Fibroblast of upper back skin (primary cell): ENCODE measurements at places on chromosomes 2 and 18.

DNA sequence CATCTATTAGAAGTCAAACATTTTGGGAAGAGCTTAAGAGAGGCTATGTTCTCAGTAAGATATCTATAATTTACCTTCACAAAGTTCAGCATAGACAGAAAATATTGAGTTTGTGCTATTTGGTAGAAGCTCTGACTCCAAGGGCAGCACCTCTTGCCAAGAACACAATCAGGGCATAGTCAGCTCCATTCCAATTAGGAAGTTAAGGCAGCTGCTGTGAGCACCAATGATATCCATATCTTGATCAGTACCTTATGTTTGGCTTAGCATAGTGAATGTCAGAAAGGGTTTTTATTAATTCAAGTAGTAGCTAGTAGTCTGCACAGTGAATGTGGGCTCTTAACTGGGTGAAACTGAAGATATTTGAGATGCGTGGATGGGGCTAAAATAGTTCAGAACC, 86.4 kb upstream of the SPRED2 start:
- no peak for DNase-seq

DNA sequence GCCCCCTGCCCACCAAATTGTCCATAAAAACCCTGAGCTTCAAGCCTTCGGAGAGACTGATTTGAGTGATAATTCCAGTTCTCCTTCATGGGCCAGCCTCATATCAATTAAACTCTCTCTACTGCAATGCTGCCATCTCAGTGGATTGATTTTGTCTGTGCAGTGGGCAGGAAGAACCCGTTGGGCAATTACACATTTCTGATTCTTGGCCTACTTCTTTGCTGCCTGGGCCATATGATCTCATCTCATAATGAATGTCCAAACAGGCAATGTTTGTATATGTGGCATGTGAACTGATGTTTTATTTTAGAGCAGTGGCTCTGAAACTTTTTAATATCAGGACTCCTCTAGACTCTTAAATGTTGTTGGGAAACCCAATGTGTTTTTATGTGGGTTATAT, 101.2 kb upstream of the SLC38A11 start:
- no peak for DNase-seq

GRCh38 chr2:215793747-215794595, 219.4 kb downstream of the MREG start:
- DNase-seq = peak; percentile 93

- DNase-seq = no peak
Observed at GRCh38 chr2:141591787-141592186, 539.0 kb downstream of the LRP1B start.

GRCh38 chr2:127157114-127157513, 50.2 kb upstream of the BIN1 start:
- no peak for DNase-seq

GRCh38 chr18:22609642-22610041, 191.9 kb upstream of the CTAGE1 start:
- DNase-seq = no peak

GRCh38 chr2:88967844-88968243, 276.4 kb downstream of the RPIA start:
- DNase-seq = no peak

- DNase-seq = peak; percentile 12
Observed at GRCh38 chr2:26670171-26670570, 22.4 kb upstream of the KCNK3 start.

- no peak for DNase-seq
Observed at GRCh38 chr2:8595428-8595805, 86.4 kb upstream of the ID2 start.
